ENCODE measurements at places on chromosomes 5 and 9.

GRCh38 chr9:98917746-98918487 is 25.8 kb upstream of the COL15A1 start:
- no peak for DNase-seq

- DNase-seq: no peak
Measured at GRCh38 chr5:158759283-158759682, 340.4 kb downstream of the EBF1 start.

- DNase-seq: peak; percentile 18
Measured at GRCh38 chr5:93099902-93100347, 481.1 kb downstream of the NR2F1-AS1 start.

DNA sequence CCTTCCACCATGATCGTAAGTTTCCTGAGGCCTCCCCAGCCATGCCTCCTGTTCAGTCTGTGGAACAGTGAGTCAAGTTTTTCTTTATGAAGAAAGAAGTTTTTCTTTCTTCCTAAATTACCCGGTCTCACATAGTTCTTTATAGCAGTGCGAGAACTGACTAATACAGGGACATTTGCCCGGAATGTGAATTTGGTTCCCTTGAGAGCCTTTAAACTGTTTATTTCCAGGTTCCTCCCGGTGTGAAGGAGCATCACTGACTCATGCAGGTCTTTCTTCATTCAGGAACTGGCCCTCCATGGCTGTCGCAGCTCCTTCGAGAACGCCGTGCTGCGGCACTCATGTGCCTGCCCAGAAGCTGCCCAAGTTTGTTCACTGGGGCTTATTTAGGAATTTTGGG is 87.7 kb downstream of the PTCH1 start:
- no peak for DNase-seq

GRCh38 chr5:142053426-142054151 is 40.8 kb upstream of the GNPDA1 start:
- peak; percentile 62 for DNase-seq

GRCh38 chr9:115289757-115290208 is 171.8 kb upstream of the TNC start:
- no peak for DNase-seq

GRCh38 chr9:26406676-26407075 is 485.9 kb downstream of the CAAP1 start:
- no peak for DNase-seq

DNA sequence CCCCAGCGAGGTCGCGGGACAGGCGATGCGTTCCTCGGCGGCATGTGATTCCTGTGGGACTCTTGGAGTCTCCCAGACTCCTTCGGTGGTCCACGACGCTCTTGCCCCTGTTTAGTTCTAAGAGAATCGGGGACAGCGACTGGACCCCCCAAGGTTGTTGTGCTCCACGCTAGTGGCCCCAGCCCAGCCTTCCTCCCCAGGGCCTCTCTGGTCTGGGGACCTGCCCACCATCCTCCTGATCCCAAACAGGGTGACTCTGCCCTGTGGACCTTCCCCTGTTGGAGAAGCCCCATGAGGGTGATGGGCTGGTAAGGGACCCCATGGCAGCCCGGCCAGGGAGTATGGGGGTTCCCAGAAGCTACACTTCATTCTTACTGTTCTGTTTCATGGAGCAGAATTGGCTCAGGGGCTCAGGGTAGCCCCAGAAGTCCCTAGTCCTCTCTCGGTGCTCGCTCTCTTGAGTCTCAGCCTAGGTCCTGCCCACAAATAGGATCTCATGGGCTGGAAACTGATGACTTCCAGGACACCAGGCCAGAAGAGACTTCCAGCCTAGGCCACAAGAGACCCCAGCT is 880 bp downstream of the CARD19 start:
- no peak for DNase-seq

Data from GM03348 (cell line).